ENCODE measurements at places on chromosomes 12 and 14.

DNA sequence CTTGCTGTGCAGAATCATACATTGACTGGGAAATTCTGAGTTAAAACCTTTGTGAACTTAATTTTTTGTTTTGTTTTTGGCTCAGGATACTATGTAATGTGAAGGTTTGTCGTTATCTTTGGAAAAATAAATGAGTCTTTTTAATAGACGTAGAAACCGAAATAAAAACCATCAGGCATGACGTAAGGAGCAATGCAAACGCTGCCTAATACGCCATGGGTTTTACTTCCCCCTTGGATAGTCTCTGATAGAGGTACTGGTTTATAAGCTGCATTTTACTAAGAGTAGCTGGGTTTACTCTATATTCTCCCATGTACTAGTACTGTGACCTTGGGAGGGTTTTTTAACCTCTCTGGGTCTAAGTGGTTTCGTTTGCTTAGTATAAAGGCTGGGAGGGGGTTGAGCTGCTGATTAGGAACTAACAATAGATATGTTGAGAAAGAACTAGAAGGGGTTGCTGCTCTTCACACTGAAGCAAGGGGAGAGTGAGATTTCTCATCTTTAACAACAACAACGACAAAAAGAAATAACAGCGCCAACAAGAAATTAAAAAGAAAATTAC, 66.8 kb upstream of the SLCO1C1 start:
- no peak for DNase-seq

GRCh38 chr12:22628228-22628627, 3.3 kb downstream of the ETNK1 start:
- no peak for DNase-seq

GRCh38 chr12:64065881-64066451, 156.1 kb downstream of the KICS2 start:
- no peak for DNase-seq

DNA sequence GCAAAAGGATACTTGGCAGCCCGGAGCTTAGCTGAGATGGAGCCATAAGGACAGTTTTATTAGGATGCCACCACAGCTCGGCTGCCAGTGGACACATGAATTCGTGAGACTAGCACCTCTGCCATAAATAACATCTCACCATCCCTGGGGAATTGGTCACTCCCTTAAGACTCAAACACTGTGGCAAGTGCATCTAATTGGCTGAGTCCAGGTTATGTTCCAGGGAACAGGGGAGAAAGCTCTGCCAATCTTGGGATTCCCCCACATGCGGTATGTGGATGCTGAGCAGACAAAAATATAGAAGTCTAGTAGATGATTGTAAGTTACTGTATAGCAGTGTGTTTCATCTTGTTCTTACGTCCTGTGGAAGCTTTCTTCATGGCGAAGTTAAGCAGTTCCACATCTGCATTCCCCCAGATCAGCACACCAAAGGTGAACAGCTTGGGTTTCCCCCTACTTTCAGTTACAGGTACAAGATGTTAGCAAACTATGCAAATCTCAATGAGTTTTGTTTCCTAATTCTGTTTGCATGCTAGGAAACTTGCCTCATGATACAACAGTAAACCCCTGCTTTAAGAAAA, 131.1 kb downstream of the ETV6 start:
- DNase-seq = no peak

GRCh38 chr12:108914121-108914531, 34.2 kb downstream of the DAO start:
- no peak for DNase-seq

- no peak for DNase-seq
Observed at GRCh38 chr14:47235619-47236018, 439.8 kb downstream of the MDGA2 start.

DNA sequence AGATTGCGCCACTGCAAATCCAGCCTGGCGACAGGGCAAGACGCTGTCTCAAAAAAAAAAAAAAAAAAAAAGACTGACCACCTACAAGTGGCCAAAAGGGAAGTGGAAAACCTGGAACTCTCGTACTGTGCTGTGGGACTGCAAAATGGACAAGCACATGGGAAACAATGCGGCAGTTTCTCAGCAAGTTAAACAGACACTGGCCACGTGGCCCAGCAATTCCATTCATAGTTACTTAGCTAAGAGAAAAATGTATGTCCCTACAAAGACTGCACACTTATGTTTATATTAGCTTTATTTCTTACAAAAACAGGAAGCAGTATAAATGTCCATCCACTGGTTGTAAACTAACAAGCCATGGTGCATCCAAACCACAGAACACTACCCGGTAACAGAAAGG, 5.6 kb downstream of the CHFR start:
- DNase-seq = no peak

GRCh38 chr12:84058136-84058535, 854.5 kb downstream of the SLC6A15 start:
- DNase-seq = no peak

GRCh38 chr12:67765776-67766766, 117.5 kb downstream of the DYRK2 start:
- DNase-seq = no peak

DNA sequence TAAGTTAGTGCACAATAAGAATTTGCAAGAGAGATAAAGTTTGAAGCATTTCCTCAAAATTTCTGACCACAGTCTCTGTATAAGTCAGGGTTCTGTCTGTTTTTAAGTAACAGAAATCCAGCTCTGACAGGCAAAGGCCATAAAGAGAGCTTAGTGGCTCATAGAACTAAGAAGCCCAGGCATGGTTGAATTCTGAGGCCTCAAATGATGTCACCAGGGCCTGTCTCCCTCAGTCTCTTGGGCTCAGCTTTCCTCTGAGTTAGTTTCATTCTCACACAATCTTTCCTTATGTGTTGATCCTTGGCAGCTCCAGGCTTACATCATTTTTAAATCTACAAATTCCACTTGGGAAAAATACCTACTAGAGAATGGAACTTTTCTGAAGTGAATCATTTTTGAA, 173.4 kb upstream of the ATP2B1 start:
- no peak for DNase-seq

GRCh38 chr14:91065266-91065665, 4.8 kb upstream of the RPS6KA5 start:
- no peak for DNase-seq

Measured in NCI-H2081 (cell line).